ENCODE measurements at places on chromosomes 4 and X. TPM values are rescaled to one million over a fixed set of nuclear protein-coding genes. Genes with fewer than 3 reads are reported as not detected.

Gene KLB
- not detected for total RNA-seq

Gene AMBN
- total RNA-seq = not detected

Gene ZFP92
- 1.7 TPM for total RNA-seq

Gene NHSL2
- total RNA-seq = 0.07 TPM

Gene EGF
- total RNA-seq = not detected

Gene CT45A3
- not detected for total RNA-seq

Gene EDA
- 1.2 TPM for total RNA-seq

Gene SSX4B
- not detected for total RNA-seq

Gene CTAG1B
- total RNA-seq = not detected

Gene UGT8
- not detected for total RNA-seq

Gene POLN
- total RNA-seq = 2.3 TPM

Gene HHIP
- not detected for total RNA-seq

Gene FGD1
- total RNA-seq = 0.14 TPM

Data from activated CD4-positive, alpha-beta T cell treated with anti-CD3 and anti-CD28 coated beads, Interleukin-2, amount 10 ng/mL, durations not matched to agents 24 days and 14 days (primary cell).